ENCODE measurements at places on chromosomes 1 and 21. TPM values are rescaled to one million over a fixed set of nuclear protein-coding genes. Genes with fewer than 3 reads are reported as not detected.

SLAMF8 gene
- 0.73 TPM for total RNA-seq

OR2W3 gene
- not detected for total RNA-seq

RNU1-3 gene
- total RNA-seq, result 2,232 TPM

GRCh38 chr21:37865156-37865555 is 51.1 kb downstream of the KCNJ6 start:
- no peak overlapping the region for H3K27ac ChIP-seq
- no peaks in the 10 kb centered on the region for H3K4me1 ChIP-seq
- H3K27me3 ChIP-seq, result no peaks in the 10 kb centered on the region
- no peak overlapping the region for H3K4me3 ChIP-seq
- DNase-seq, result no peak

- H3K36me3 ChIP-seq, result no peaks in the 10 kb centered on the region
- H3K27me3 ChIP-seq, result peaks cover 19% of the 10 kb centered on the region
- no peak overlapping the region for H3K27ac ChIP-seq
- H3K4me1 ChIP-seq, result no peaks in the 10 kb centered on the region
- no peak overlapping the region for H3K4me3 ChIP-seq
These were observed 140.0 kb downstream of the SPATA46 start for GRCh38 chr1:162236618-162237017.

DNA sequence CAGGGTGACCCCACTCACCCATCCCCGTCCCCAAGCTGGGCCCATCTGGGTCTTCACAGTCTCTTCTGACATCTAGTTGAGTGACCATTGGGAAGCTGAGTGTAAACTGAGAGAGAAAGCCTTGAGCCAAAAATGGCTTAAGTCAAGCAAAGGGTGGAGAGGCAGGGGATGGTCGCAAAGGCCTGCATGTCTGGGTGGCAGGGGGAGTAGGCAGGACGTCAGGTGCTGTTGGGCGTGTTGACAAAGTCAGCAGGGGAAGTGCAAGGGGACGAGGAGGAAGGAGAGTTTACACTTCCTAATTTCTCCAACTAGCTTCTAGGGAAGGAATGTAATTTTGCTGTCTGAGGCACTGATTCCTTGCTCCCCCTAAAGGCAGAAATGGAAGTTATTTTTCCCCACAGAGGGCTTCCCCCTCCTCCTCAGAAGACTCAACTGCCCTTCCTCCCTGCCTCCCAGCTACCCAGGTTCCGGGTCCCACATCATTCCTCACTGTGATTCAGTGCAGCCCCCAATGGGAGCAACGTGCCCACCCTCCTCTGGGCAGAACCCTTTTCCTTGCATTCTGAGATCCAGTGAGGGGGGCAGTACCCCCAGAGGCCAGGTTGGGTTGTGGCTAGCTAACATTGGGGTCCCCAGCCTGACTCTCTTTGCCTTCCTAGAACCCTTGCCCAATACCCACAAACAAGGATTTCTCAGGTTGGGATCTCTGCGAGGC is 1.2 kb upstream of the ADORA1 start:
- H3K4me1 ChIP-seq, result peaks cover 22% of the 10 kb centered on the region
- H3K36me3 ChIP-seq, result no peaks in the 10 kb centered on the region
- H3K27ac ChIP-seq, result no peak overlapping the region
- no peak overlapping the region for H3K4me3 ChIP-seq
- peaks cover 61% of the 10 kb centered on the region for H3K27me3 ChIP-seq

DNA sequence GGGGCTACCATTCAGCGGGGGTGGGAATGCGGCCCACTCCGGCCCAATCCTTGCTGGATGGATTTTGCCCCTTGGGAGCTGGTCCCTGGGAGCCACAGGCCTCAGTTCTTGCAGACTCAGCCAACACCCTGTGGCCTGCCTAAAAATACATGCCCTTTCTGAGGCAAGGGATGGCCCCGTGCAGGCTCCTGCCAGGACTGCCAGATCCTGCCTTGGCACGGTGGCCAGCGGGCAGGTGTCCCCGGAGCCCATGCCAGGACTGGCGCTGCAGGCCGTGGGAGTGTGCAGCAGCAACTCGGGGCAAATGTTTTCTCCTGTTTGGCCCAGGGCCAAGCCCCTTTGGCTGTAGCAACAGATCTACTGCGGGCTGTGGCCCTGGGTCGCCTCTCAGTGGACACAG is 1.6 kb upstream of the PANK4 start:
- H3K4me1 ChIP-seq, result peaks cover 39% of the 10 kb centered on the region
- H3K4me3 ChIP-seq, result no peak overlapping the region
- peaks cover 11% of the 10 kb centered on the region for H3K36me3 ChIP-seq
- H3K27ac ChIP-seq, result no peak overlapping the region
- DNase-seq, result no peak

GRCh38 chr1:151760597-151761385 is 2.5 kb downstream of the MRPL9 start:
- H3K27ac ChIP-seq, result no peak overlapping the region
- H3K27me3 ChIP-seq, result no peaks in the 10 kb centered on the region
- peaks cover 40% of the 10 kb centered on the region for H3K36me3 ChIP-seq
- H3K4me1 ChIP-seq, result peaks cover 32% of the 10 kb centered on the region

- no peaks in the 10 kb centered on the region for H3K36me3 ChIP-seq
- H3K4me3 ChIP-seq, result no peak overlapping the region
- H3K4me1 ChIP-seq, result no peaks in the 10 kb centered on the region
- no peak overlapping the region for H3K27ac ChIP-seq
These were observed 48.5 kb downstream of the EVI5 start for GRCh38 chr1:92736395-92736794.

DNA sequence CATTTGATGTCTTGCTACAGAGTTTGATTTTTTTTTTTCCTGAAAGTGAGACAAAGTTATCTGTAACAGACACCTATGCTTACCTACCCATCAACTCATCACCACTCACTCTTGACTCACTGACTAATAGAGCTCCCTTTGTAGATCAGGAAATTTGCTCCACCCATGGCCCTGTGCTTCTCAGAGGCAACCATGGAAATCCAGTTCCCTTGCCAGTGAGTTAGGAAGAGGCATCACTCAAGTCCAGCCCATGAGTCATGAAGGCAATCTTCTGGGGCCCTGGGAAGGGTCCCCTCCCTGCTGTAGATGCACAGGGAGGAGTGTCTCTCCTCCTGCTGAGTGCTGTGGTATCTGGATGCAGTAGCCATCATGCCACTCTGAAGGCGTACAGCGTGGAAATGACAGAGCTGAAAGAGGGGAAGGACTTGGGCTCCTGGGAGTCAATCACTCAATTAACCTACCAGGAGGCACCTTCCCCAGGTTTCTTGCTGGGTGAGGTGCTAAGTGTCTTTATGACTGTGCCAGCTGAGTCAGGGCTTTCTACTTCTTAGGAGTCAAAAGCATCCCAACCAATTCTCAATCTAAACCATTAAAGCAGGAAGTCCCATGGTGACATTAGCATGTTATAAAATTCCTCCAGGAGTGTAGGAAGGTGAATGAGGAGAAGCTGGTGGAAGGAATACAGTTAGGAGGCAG is 56.1 kb downstream of the DNTTIP2 start:
- no peak overlapping the region for H3K27ac ChIP-seq
- H3K4me3 ChIP-seq, result no peak overlapping the region
- H3K27me3 ChIP-seq, result peaks cover 17% of the 10 kb centered on the region
- no peaks in the 10 kb centered on the region for H3K36me3 ChIP-seq
- peaks cover 22% of the 10 kb centered on the region for H3K4me1 ChIP-seq
- no peak for DNase-seq

- no peak overlapping the region for H3K27ac ChIP-seq
- no peak for DNase-seq
- no peaks in the 10 kb centered on the region for H3K36me3 ChIP-seq
- no peaks in the 10 kb centered on the region for H3K27me3 ChIP-seq
These were observed 274.4 kb downstream of the PLPP3 start for GRCh38 chr1:56304975-56305374.
